Dermis microvascular lymphatic vessel endothelial cell (primary cell): ENCODE measurements at places on chromosomes 12 and 14. TPM values are rescaled to one million over a fixed set of nuclear protein-coding genes. Genes with fewer than 3 reads are reported as not detected.

Gene CISTR
- total RNA-seq, result not detected in 2 replicates

Gene ADAMTS20
- not detected in 2 replicates for total RNA-seq

Gene GALNT16
- total RNA-seq, result 0.13 TPM in 2 replicates

Gene THTPA
- 4.6 and 7.3 TPM in 2 replicates for total RNA-seq

Gene B4GALNT3
- under 0.01 TPM in 2 replicates for total RNA-seq

Gene KRT73
- total RNA-seq, result not detected in 2 replicates

Gene PARP11
- total RNA-seq, result 2.7 and 5.3 TPM in 2 replicates

Gene LTBP2
- 15.7 and 22.7 TPM in 2 replicates for total RNA-seq

Gene RPGRIP1
- 0.39 and 0.76 TPM in 2 replicates for total RNA-seq

Gene FOXN4
- not detected in 2 replicates for total RNA-seq

Gene CLEC4C
- not detected in 2 replicates for total RNA-seq

Gene FOXM1
- 4.7 and 5.1 TPM in 2 replicates for total RNA-seq

Gene C12orf60
- total RNA-seq, result 0.63 and 0.77 TPM in 2 replicates

Gene SYT1
- 3.6 and 6.3 TPM in 2 replicates for total RNA-seq

Gene SERPINA3
- under 0.01 TPM in 1 of 2 replicates, not detected in the other for total RNA-seq

Gene KRT2
- not detected in 2 replicates for total RNA-seq

Gene OAS2
- total RNA-seq, result 2.9 and 4.5 TPM in 2 replicates

Gene DICER1
- 24.8 and 27.8 TPM in 2 replicates for total RNA-seq

Gene TPPP2
- total RNA-seq, result not detected in 2 replicates

Gene C14orf39
- total RNA-seq, result under 0.01 TPM in 1 of 2 replicates, not detected in the other

Gene DPPA3
- not detected in 2 replicates for total RNA-seq

Gene PLEKHD1
- under 0.01 and 0.13 TPM in 2 replicates for total RNA-seq

Gene AKAP6
- 0.25 and 0.64 TPM in 2 replicates for total RNA-seq

Gene TAS2R42
- not detected in 2 replicates for total RNA-seq

Gene MYL2
- 0.26 TPM in 1 of 2 replicates, not detected in the other for total RNA-seq

Gene LRFN5
- under 0.01 TPM in 1 of 2 replicates, not detected in the other for total RNA-seq

Gene B4GALNT1
- 0.13 TPM in 2 replicates for total RNA-seq

Gene SLC5A8
- total RNA-seq, result under 0.01 and 0.13 TPM in 2 replicates

Gene SSTR1
- total RNA-seq, result under 0.01 TPM in 1 of 2 replicates, not detected in the other

Gene TRIM9
- total RNA-seq, result under 0.01 TPM in 1 of 2 replicates, not detected in the other

Gene CLEC6A
- total RNA-seq, result not detected in 2 replicates

Gene ARL6IP4
- total RNA-seq, result 133 and 149 TPM in 2 replicates

Gene IL26
- total RNA-seq, result not detected in 2 replicates

Gene CEP170B
- 5.6 and 6.6 TPM in 2 replicates for total RNA-seq

Gene AMN
- total RNA-seq, result 0.13 TPM in 2 replicates

Gene UNC79
- under 0.01 TPM in 1 of 2 replicates, not detected in the other for total RNA-seq

Gene KRT80
- 0.13 and 0.39 TPM in 2 replicates for total RNA-seq
